ENCODE measurements at places on chromosomes 6 and 20. TPM values are rescaled to one million over a fixed set of nuclear protein-coding genes. Genes with fewer than 3 reads are reported as not detected.

- DNase-seq, result no peak
Observed at GRCh38 chr6:55941702-55942101, 66.3 kb upstream of the BMP5 start.

DNA sequence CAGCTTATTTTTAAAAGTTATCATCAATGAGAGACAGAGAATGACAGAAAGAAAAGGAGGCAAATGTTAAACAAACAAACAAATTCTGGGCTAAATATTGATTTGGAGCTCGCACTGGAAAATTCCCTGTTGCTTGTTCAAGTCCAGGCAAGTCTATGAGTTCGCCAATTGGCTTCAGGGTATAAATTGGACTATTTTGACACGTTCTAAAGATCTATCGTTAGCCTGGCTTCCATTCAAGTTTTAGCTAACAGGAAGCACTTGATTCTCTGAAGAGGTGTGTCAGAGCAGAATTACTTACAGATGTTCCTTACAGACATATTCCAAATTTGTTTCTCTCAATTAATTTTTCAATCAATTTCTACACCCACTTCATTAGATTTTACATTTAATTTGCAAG is 15.8 kb upstream of the RFPL4B start:
- DNase-seq, result no peak

The PRKN gene
- total RNA-seq, result 3.8 TPM

- peak; percentile 53 for DNase-seq
Observed at GRCh38 chr6:1482381-1483166, 93.2 kb downstream of the FOXF2 start.

DNA sequence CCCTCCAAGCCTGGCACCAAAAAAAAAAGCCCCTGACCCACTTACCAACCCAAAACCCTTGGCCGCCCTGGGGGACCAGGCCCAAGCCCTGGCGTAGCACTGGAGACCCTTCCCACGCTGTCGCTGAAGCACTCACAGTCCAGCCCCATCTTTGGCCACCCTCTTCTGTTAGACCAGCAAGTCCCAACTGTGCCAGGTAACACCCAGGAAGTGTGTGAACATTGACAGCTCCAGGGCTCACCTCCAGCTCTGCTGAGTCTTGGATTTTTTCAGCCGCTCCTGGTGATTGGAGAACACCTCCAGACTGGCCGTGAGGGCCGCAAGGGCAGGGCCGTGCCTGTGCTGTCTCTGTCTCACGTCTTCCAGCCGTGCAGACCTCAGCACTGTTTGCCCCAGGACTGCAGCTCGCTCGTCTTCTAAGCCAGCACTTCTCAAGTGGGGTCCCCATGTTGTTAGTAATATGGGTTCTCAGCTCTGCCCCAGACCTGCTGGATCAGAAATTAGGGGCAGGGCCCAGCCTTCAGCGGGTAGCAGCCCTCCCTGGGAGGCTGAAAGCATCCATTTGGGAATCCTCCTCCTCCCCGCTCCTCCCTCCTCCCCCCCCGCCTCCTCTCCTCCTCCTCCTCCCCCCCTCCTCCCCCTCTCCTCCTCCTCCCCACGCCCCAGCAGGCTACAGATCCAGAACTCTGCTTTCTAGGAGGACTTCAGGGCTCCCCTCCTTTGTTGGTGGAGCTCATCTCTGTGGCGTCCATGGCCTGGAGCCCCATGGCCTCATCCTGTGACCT is 18.1 kb downstream of the NPEPL1 start:
- DNase-seq, result no peak

The OXT gene
- not detected for total RNA-seq

GRCh38 chr20:23298155-23298554 is 52.4 kb upstream of the NXT1 start:
- DNase-seq, result no peak

- DNase-seq, result peak; percentile 90
Observed at GRCh38 chr6:14542670-14543366, 425.2 kb downstream of the CD83 start.

DNA sequence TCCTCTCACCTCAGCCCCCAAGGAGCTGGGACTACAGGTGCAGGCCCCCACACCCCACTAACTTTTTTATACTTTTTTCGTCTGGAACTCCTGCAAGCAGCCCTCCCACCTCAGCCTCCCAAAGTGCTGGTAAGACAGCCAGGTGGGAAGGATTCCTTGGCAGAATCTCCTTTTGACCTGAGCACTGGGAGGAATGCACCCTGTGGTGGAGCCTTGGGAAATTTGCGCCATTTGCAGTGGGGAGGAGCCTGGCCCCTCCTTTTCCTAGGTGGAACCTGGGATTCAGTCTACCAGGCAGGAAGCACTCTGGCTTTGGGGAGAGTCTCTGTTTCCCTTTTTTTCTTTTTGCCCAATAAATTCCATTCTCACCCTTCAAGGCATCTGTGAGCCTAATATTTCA is 2.3 kb upstream of the RNGTT start:
- no peak for DNase-seq
